Thymus (tissue), 14 donors: ENCODE measurements at places on chromosomes 16 and 17.

DNA sequence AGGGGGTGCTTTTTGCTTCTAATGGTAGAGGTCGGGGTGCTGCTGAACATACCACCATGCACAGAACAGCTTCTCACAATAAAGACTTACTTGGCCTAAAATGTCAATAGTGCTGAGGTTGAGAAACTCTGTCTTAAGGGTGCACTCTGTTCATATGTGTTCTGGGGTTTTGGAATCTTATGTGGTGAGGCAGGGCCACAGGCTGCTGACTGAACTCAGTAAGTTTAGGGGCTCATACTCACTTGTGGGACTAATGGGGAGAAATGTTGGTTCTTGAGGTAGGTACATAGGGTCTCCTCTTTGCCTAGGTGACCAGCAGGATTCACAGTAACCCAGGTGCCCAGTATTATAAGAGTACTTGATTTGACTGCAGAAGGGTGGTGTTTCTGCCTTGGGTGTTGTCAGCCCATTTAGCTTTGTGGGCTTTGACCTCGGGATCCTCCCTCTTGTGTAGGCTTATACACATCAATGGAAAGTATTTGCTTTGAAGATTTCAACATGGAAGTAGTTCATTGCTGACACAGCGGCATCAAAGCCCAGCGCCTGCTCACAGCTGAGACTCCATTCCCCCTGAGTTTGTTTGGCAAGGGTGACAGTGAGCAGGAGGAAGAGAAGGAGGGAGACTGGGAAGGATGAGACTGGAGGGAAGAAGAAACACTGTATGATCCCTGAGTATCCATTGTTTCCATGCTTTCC lies 17.2 kb downstream of the SLC7A6 start:
- peak; percentile 85 for DNase-seq

DNA sequence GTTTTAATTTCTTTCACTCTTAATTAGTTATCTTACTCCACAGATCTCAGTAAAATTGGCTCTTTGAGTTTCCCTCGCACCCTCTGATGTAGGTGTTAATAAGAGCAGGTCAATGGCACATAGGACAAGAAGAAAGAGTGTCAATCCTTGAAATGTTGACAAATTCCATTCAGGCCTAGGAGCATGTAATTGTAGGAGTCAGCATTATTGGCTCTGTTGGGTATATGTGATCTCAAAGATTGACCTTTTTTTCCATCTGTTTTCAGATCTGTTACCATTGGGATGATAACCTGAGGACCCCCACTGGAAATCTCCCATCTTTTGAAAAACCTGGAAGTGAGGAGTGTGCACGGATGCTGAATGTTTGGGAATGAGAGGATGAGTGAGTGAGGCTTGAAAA lies 11.8 kb upstream of the TBKBP1 start:
- no peak for DNase-seq

GRCh38 chr17:60468371-60468770 lies 46.1 kb downstream of the CHCT1 start:
- no peak for DNase-seq

GRCh38 chr17:77792626-77793025 lies 165.9 kb upstream of the TNRC6C start:
- no peak for DNase-seq

DNA sequence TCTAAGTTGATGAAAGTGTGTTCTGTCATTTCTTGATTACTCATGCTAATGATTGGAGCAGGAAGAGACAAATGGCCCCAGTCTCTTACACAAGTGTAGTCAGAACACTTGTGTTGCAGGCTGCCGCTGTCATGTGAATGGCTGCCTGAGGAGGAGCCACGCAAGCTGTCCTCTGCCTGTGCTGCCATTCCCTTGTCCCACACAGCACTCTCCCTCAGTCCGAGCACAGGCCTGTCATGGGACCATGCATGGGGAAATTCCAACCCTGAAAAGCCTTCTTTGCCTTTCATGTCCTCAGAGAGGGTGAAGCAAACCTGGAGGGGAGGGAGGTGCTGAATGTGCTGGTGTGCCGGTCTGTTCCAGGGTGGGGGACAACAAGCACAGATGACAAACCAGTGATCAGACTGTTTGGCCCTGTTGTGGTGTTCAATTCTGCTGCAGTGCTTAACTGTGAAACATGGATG lies 109.4 kb downstream of the MRTFB start:
- DNase-seq: no peak

- no peak for DNase-seq
Measured at GRCh38 chr17:10151667-10152496, 46.5 kb downstream of the GAS7 start.

DNA sequence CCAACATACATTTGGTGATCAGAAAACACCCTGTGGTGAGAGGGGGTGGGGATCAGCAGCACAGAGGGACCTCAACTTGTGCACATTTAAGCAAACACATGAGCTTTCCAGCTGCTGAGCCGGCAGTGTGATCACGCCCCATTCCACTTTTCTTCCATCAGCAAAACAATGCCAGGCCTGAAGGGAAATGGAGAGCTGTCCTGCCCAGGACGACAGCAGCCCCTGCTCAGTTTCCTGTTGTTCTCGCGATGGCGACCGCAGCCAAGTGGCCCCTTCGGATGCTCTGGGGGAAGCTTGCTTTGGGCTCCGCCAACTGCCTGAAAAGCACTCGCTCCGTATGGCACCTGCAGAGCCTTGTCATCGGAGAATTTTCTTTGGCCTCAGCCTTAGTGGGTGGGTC lies 272.3 kb downstream of the FOXL1 start:
- DNase-seq: no peak

DNA sequence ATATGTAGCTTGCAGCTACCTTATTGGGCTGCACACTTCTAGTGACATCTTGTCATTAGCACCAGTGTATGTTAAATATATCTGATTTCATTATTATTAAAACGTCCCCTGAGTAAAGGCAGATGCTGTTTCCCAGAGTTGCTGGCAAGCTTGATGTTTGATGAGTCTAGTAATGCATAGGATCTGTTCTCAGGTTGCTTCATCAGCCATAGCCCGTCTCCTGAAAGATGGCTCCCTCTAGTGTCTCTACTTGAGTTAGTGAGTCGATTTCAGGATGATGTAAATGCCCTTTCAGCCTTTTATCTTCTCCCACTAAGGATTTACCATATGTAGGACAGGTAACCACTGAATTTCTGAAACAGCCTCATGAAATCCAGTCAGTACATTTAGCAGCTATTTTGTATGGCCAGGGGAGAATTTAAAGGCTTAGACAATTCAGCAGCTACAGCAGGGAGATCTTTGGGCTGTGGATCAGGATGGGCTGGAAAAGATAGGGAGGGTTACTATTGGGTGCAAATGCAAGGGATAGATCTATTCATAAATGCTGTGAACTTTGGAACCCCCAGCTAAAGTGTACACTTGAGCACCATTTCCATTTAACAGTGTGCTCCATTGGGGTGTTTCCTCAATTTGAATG lies 376.3 kb downstream of the CNTNAP4 start:
- no peak for DNase-seq

GRCh38 chr17:3526971-3527370 lies 30.6 kb downstream of the TRPV3 start:
- DNase-seq: no peak

- DNase-seq: no peak
Measured at GRCh38 chr17:81471818-81472456, 40.7 kb downstream of the ACTG1 start.
